NCI-H1417 (cell line): ENCODE measurements at places on chromosomes 12 and 14.

DNA sequence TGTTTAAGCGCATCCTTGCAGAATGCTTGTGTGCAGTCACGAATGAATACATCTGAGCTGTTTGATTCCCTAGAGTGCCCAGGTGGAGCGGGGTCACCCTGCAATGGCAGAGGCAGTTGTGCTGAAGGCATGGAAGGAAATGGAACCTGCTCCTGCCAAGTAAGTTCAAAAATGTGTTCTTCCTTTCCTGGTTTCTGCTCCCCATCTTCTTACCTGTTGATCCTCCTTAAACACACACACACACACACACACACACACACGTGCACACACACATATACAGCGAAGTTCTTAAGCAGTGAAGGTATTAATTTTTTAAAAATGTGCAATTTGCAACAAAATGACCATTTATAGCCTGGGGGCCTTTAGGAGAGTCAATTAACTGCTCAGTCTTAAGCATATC, 33.3 kb downstream of the STAB2 start:
- no peak for DNase-seq

DNA sequence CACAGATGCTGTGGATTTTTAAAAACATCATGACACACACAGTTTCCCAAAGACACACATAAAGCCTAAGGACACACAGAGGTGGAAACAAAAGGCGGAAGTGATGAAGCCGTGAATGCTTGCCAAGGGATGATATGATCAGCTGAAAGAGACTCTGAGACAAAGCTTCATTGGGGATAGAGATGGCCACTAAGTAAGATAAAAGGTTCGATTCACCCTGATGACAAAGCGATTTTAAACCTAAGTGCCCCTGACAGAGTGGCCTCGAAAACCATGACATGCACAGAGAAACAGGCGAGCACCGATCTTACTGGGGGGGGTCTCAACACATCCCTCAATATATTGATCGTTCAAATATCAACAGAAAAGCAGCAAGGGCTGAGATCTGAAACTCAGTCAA, 20.3 kb upstream of the EIF5 start:
- DNase-seq, result no peak

- no peak for DNase-seq
These were observed 143.1 kb upstream of the NUDT4 start for GRCh38 chr12:93234641-93235040.

DNA sequence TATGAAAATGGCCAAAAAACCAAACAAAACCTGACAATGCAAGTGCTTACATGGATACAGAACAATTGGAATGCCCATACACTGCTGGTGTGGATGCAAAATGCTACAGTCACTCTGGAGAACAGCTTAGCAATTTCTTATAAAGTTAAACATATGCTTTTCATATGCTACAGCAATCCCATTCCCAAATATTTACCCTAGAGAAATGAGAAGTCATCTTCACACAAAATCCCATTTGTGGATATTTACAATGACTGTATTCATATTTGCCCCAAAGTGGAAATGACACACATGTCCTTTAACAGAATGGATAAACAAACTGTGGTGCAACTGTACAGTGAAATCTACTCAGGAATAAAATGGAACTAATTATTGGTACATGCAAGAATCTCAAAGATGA, 20.4 kb downstream of the SAV1 start:
- DNase-seq, result no peak

DNA sequence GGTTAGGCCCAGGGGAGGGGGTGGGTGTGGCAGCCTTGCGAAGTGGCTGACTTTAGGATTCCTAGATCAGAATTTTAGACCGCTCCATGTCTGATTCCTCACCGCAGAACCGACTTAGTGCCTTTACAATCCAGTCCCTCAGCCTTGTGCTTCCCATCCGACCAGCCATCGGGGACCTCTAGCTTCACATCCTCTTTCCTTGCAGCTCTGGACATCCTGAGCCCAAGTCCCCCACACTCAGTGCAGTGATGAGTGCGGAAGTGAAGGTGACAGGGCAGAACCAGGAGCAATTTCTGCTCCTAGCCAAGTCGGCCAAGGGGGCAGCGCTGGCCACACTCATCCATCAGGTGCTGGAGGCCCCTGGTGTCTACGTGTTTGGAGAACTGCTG, 557 bp downstream of the COPS7A start:
- DNase-seq, result no peak

DNA sequence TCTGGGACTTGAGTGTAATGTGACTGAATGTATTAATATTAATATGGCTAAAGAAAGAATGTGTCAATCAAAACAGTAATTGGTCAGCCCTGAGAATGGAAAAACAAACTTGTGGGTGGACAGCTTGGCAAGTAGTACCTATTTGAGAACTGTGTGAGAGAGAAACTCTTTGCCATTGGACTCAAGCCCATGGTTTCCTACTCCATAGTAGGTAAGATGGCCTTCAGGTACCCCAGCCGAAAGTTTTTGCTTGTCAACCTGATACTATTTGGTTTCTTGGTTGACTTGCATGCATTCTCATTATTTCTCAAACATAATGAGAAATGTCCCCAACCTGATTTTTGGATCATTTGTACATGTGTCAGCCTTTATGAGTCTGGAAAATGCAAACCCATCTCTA, 391.1 kb downstream of the MDGA2 start:
- no peak for DNase-seq

- DNase-seq, result no peak
These were observed 8.2 kb downstream of the GNPNAT1 start for GRCh38 chr14:52783206-52783605.

DNA sequence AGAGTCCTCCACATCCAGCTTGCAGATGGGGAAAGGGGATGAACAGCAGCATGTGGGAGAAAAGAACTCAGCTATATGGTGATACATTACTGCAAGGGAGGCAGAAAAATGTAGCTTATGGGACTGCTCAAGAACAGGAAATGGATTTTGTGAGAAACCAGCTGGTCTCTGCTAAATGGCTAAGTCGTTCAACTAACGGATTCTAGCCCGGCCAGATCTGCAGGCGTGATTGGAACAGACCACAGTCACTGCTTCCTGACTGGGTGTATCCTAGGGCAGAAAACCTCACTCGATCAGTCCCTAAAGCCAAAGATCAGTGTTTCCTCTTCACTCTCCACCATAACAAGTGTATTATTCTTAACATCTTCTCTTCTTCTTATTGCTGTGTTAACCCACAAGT, 8.1 kb upstream of the PTGDR start:
- no peak for DNase-seq

DNA sequence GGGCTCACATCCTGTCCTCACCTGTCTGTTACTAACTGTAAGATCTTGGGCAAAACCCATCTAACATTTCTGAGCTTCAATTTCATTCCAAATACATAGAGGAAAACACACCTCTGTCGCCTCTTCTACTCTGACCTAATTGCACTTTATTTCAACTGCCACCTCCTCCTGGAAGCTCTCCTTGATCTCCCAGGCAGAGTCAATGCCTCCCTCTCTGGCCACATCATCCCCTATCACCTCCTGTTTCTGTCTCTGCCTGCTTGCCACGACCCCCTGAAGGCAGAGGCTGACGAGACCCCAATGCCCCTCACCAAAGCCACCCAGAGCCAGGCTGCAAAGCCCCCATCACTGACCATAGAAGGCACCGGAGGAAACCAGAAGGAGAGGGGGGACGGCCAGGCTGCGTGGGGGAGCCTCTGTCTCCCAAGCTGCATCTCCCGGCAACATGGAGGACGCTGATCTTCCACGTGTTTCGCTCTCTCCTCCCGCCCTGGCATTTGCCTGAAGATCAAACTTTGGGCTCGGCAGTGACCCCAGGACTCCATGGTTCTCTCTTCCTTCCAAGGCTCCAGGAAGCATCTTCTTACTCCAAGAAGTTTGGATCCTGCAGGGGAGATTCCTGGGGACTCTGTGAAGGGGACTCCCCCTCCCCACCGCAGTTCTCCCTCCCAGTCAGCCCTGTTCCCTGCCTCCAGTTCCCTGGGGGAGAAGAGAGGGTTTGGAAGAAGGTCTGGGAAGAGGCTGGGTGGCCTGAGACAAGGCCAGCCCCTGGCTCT, 50.1 kb upstream of the BCL11B start:
- no peak for DNase-seq

DNA sequence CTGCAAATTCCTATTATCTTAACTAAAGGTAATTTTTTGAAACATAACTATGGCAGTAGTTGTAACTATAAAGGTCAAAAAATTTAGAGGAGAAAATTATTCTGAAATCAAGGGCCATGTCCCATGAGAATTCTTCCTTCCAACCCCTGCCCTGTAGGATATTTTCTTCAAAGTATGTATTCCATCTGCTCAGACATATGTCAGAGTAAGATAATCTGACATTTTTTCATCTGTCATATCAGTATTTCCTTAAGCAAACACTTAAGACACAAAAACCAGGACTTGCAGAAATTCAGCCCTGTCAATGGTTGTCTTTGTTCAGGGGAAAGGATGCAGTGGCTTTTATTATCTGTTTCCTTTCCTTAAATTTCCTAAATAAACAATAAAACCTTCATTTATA, 36.3 kb downstream of the ACSS3 start:
- DNase-seq, result no peak

DNA sequence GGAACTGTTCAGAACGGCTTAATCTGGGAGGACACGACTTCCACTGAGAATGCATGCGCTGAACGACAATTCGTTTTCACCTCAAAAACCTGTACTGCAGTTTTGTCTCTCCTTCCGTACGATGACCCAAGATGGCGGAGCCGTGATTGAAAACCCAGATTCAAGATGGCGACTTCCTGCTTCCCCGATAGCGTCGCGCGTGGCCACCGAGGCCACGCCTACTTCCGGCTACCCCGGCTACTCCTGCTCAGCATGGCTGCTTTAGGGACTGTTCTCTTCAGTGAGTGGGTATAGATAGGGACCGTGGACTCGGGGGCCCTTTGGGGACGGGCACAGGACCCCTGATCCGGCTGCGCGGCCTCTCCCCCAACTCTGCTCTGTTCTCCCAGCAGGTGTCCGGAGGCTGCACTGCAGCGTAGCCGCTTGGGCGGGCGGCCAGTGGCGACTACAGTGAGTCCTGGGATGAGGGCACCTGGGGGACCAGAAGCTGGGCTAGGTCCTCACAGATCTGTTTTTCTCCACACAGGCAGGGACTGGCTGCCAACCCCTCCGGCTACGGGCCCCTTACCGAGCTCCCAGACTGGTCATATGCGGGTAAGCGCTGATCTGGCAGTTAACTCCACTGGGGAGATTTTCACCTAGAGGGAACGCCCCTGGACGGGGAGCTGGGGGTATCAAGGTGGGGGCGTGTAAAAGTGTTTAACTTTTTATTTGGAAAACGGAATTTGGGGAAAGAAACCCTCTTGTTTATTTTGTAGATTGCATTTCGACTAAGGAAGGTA, at the start of gene MRPL52:
Gene MRPL52, plus strand, starts transcription at position 227 of the 782 bp plus-strand sequence. Its CDS starts 26 bp downstream, at position 253.
- peak; percentile 97 for DNase-seq

- no peak for DNase-seq
These were observed 128.9 kb downstream of the CCER1 start for GRCh38 chr12:90826036-90826435.

DNA sequence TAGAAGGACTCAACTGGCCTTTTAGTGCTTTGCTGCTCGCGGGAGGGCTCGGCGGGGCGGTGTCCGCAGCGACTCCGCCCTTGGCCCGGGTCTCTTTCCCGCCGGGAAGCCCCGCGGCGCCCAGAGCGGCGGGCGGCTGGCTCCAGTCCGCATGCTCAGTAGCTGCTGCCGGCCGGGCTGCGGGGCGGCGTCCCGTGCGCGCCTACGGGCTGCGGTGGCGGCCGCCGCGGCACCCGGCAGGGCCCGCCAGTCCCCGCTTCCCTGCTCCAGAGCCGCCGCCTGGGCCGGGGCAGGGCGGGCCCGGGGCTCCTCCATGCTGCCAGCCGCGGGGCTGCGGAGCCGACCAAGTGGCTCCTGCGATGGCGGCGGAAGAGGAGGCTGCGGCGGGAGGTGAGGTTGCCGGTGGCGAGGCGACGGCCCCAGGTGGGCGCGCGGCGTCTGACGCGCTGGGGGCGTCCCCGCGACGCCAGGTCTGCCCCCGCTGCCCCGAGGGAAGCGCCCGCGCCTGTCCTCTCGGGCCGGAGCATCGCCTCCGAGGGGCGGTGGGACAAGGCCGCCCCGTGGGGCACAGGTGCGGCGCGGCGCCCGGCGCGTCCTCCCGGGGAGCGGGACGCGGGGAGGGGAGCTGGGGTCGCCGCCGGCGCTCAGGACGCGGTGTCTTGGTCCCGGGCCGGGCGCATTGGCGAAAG, at the start of gene BMAL2:
Gene BMAL2, plus strand, starts transcription at position 123 of the 689 bp plus-strand sequence. Its CDS starts 237 bp downstream, at position 360.
- peak; percentile 86 for DNase-seq

DNA sequence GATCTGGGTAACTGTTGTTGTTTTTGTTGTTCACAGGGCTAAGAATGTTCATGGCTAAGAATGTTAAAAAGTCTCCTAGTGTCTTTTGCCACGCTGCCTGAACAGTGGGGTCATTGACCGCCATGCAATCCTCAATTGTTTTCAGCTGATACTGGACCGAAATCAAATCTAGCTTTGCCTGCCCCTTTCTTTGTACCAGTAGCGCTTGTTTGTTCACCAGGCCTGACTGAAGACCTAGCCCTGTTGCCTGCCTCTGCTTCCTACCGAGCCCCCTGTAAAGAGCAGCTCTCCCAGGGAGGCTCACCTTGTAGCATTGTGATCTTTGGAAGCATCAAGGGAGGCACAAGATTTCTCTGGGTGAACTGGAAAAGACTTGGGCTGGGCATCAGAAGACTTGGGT, 6.7 kb downstream of the PSEN1 start:
- no peak for DNase-seq

- no peak for DNase-seq
These were observed 577 bp downstream of the ATG101 start for GRCh38 chr12:52070185-52070925.

DNA sequence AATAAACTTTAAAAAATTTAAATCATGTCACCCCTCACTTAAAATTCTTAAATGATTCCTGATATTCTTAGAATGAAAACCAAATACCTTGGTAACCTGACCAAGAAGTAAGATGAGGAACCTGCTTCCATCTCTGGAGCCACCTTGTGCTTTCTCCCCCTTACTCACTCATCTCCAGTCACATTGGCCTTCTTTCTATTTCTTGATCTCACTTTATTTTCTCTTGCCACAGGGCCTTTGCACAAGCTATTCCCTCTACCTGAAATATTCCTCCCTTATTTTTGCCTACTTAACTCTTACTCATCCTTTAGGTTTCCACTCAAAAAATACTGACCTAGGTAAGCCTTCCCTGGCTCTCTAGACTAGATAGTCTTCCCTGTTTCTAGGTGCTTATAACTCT, 5.1 kb downstream of the ZCRB1 start:
- DNase-seq, result no peak
